Stimulated activated CD4-positive, alpha-beta T cell treated with anti-CD3 and anti-CD28 coated beads, Interleukin-2, amount 100 ng/mL, for 24 hours (primary cell): ENCODE measurements at places on chromosomes 7 and 10.

GRCh38 chr10:108902619-108903285 lies 1020.6 kb downstream of the XPNPEP1 start:
- DNase-seq: no peak

DNA sequence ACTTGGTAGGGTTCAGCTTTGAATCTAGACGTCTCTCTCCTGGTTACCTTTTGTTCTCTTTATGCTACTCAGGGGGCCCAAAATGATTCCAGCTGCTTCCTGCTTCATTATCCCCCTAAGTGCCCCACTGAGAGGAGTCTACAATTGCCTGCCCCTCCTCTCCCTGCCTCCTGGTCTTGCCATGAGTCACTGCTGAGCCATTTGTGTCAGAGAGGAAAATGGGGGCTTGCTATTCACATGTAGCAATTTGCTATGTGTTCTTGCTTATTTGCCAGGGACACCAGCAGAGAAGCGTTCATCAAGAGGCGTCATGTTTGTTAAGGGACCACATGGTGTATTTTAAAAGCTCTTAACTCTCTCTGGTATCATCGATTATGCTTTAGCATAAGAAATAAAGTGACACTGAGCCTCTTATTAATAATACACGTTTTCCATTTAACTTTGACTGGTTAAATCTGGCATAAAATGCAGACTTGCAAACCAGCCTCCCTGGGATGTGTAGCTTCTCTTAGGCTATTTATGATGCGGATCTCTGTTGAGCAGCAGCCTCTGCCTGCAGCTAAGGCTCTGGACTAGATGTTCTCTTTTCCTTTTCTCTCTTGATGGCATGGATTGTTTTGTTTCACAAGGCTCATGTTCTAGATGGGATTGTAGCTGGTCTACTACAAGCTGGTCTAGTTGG lies 239.3 kb downstream of the AUTS2 start:
- DNase-seq: no peak

- no peak for DNase-seq
These were observed 43.9 kb downstream of the STK32C start for GRCh38 chr10:132263866-132264265.

DNA sequence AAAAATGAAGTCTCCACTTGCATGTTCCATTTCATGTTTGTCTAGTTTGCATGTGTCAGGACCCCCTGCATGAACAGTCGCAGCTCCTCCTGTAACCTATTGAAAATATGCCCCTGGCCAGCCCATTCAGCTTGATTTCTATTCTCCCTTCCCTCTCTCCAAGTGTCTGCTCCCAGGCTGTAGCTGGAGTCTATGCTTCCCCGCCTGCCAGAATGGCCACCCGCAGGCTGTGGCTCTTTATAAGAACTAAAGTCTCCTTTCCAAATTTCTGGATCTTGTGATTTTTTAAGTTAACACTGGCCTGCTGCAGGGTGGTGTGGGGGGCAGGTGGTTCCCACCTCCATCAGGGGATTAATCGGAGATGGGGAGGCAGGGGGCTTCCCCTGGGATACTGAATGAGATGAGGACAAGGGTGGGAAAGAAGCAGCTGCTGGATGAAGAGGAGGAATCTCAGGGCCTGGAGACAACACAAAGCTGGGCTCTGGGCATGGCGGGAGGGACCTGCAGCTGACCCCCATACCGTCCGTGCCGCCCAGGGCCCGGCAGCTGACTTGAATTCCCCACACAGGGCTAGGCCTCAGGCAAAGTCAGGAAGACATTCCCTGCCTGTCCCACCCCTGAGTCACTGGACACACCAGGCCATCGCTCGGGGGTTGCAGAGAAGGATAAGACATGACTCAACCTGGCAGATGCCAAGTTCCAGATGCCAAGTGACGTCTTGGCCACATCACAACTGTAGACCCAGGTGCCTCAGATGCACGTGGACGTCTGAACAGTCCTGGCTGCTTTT lies 399.5 kb upstream of the FOXK1 start:
- no peak for DNase-seq

DNA sequence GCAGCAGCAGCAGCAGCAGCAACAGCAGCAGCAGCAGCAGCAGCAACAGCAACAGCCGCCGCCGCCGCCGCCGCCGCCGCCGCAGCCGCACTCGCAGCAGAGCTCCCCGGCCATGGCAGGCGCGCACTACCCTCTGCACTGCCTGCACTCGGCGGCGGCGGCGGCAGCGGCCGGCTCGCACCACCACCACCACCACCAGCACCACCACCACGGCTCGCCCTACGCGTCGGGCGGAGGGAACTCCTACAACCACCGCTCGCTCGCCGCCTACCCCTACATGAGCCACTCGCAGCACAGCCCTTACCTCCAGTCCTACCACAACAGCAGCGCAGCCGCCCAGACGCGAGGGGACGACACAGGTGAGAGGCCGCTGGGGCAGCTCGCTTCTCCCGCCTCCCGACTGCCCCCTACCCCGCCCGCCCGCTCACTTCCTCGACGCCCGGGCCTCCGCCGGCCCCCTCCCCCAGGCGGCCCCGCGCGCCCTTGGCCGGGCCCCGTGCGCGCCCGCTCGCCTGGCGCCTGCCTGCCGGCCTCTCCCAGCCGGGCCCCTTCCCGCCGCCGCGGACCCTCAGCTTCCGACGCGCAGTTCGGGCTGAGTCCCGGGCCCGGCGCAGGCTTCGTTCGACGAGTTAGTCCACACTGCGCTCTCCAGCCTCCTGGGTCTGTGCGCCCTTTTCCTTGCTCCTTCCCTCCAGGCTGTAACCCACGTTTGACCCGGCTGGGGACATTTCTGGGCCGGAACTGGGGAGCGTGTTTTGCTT lies 882 bp downstream of the DLX6 start:
- DNase-seq: peak; percentile 59

- no peak for DNase-seq
These were observed 9.0 kb upstream of the TAS2R3 start for GRCh38 chr7:141754939-141755338.

- DNase-seq: no peak
These were observed 129.0 kb downstream of the DNAH11 start for GRCh38 chr7:21671859-21672258.

DNA sequence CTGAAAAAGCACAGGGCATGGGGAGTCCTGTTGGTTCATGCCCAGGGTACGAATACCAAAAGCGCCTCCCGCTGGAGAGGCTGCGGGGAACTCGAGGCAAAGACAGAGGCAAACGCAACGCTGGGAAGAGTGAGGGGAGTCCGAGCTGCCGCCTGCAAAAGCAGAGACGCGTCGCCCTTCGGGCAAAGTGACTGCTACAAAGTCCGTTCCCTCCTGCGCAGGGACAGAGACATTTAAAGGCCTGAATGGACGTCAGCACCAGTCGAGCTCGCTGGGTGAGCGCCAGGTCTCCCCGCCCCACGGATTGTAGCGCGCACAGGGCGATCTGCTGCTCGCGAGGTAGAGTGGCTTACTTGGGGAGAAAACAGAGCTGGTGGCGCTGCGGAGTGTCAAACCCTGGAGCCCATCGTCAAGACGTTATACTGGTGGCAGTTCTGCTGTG lies 732.8 kb downstream of the ZWINT start:
- no peak for DNase-seq

GRCh38 chr10:117454502-117454901 lies 79.3 kb upstream of the PDZD8 start:
- DNase-seq: no peak

DNA sequence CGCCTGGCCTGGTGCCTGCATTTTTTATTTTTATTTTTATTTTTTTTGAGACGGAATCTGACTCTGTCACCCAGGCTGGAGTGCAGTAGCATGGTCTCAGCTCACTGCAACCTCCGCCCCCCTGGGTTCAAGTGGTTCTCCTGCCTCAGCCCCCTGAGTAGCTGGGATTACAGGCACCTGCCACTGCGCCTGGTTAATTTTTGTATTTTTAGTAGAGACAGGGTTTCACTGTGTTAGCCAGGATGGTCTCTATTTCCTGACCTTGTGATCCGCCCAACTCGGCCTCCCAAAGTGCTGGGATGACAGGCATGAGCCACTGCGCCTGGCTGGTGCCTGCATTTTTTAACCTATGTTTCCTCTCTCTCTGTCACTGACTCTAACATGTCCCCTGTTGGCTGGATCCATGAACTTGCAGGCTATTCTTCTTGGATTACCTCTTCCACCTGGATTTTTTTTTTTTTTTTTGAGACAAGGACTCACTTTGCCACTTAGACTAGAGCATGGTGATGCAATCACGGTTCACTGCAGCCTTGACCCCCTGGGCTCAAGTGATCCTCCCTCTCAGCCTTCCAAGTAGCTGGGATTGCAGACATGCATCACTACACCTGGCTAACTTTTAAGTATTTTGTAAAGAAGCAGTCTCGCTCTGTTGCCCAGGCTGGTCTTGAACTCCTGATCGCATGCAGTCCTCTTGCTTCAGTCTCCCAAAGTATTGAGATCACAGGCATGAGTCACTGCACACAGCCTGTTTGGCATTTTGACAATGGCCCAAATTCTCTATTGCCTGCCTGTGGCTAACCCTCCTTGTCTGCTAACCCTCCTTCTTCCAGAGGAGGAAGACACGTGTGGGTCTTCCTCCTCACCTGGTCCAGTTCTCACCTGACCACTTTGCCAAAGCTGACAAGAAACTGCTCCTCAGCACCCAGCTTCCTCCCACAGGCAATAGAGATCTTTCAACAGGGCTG lies 23.0 kb upstream of the PRPF18 start:
- DNase-seq: no peak

DNA sequence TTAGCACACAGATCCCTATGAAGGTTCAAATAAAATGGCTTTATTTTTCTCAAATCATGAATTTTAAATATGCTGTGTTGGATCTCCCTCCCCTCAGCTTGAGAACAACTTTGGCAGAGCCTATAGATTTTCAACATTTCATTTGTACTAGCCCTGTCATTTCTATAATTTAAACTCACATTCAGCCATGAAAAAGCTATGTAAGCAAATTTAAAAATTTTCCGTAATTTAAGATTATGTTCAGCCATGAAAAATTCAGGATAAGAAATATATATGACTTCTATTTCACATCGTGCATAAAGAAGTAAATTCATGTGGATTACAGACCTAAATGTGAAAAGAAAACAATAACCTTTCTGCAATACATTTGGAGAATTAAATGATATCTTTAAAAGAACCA lies 36.5 kb upstream of the SCIN start:
- DNase-seq: no peak

GRCh38 chr10:77234599-77234998 lies 403.0 kb downstream of the KCNMA1 start:
- no peak for DNase-seq

DNA sequence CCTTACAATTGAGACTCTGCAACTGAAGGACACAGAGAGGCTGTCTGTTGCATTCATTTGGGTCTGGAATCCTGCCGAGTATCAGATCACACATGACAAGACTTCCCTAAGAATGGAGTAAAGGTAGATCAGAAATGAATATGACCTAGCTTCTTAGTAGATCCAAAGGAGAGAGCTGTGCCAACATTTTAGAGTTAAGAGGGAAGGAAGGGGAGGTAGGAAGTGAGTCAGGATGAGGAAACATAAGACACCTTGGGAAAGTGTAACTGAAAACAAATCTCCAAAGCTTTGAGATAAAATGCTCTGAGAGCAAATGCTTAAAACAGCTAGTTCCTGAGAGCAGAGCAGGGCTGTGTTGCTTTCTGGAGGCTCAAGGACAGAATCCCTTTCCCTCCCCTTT lies 6.1 kb upstream of the SLC25A13 start:
- DNase-seq: no peak

GRCh38 chr10:85045046-85045445 lies 716.7 kb downstream of the CCSER2 start:
- no peak for DNase-seq

- DNase-seq: no peak
These were observed 16.2 kb upstream of the SPOCK2 start for GRCh38 chr10:72104472-72105097.

DNA sequence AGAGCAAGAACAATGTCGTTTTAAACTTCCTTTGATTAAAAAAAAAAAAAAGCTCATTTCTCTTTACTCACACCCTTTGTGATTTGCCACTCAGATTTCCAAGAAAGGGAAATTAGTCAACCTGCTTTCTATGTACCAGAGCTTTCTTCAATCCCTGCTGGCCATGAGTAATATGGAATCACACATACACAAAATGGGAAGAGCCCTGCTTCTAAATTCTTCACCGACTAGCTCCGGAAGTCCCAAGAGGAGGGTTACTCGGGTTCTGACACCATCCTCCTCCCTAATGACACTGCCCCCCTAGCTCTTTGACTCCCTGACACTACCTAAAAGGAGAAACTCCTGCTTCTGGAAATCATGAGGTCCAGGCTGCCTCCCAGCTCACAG lies 81.8 kb upstream of the SFMBT2 start:
- no peak for DNase-seq
